GM13977 (cell line): ENCODE measurements at places on chromosomes 4 and X.

GRCh38 chr4:47075262-47075661 lies 43.9 kb downstream of the GABRB1 start:
- DNase-seq = no peak

DNA sequence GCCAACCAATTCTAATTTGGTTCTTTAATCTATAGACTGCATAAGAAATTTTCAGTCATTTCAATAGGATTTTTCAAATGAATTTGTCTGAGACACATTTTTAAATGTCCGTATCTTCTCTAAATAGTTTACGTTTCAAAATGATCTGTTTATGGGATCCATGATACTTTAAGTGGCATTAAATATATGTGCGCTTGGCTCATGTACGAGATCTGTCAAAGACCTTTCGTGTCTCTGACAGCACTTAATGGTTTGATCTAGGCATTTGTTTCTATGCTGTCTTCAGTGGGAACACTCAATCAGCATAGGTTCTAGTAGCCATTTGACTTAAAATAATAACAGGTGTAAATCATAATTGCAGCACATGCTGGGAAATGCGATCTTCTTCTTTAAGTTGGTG lies 731.0 kb downstream of the CENPC start:
- DNase-seq = no peak

GRCh38 chr4:181690498-181690897 lies 552.7 kb upstream of the TENM3 start:
- DNase-seq = no peak

DNA sequence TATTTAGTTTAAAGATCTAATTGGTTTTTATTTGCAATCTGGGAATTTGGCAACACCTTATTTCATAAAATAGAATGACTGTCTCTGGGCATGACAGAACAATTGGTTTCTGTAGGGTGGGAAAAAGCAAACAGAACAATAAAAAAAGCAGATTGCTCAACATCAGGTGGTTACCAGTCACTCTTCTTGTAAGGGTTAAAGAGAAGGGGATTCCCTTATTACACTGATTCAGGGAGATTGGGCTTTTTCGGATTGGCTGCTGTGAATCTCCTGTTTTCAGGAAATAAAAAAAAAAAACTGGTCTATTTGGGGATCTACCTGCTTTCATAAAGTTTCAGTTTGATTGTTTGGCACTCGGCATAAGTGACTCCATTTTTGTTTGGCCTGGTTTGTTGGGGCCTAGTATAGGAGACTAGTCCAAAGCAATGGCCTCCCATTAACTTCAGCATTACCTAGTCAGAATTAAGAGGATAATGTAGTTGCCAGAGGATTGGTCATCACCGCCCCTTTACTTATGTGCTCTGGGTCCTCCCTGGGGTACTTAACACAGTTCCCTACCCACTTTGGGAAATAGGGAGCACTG lies 380.5 kb downstream of the IDS start:
- DNase-seq = no peak

DNA sequence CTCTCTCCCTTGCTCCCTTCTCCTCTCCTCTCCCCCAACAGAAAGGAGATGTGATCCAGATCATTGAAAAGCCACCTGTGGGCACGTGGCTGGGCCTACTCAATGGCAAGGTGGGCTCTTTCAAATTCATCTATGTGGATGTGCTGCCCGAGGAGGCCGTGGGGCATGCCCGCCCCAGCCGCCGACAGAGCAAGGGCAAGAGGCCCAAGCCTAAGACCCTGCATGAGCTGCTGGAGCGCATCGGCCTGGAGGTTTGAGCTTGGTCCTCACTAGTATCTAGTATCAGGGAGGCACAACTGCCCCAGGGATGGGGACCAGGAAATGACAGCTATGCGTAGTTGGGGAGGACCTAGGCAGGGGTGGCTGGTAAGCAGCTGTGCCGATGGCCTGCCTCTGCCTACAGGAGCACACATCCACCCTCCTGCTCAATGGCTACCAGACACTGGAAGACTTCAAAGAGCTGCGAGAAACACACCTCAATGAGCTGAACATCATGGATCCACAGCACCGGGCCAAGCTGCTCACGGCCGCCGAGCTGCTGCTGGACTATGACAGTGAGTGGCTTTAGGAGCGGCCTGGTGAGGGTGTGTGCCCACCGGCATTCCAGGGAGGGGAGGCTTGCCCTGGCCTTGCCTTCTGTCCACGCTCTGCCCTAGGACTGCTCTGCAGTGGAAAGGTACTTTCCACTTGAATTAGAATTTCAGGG lies 13.0 kb downstream of the SASH3 start:
- DNase-seq = no peak

GRCh38 chr4:73615613-73616012 lies 4.6 kb downstream of the RASSF6 start:
- no peak for DNase-seq
